ENCODE measurements at places on chromosomes 12 and 14. TPM values are rescaled to one million over a fixed set of nuclear protein-coding genes. Genes with fewer than 3 reads are reported as not detected.

DNA sequence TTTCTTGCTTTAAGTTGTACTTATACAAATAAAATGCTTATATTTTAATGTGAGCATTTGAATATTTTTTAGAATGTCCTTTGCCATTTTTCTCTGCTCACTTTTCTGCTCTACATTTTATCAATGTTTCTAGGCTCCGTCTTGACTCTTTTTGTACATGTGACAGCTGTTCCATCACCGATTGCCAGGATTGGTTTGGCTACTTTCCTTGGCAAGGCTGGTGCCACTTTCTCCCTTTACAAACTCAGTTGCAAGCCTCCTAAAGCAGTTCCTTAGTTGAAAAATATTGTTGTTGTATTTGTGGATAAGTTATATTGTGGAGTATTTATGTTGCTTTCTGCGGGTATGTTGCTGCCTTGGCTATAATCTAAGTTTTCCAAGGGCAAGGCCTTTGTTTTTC lies 63.4 kb downstream of the DACT1 start:
- H3K36me3 ChIP-seq = no peaks in the 10 kb centered on the region
- no peak overlapping the region for H3K4me3 ChIP-seq
- no peaks in the 10 kb centered on the region for H3K27me3 ChIP-seq

CIROP gene
- total RNA-seq = not detected

BDKRB1 gene
- total RNA-seq = 0.75 TPM

DNA sequence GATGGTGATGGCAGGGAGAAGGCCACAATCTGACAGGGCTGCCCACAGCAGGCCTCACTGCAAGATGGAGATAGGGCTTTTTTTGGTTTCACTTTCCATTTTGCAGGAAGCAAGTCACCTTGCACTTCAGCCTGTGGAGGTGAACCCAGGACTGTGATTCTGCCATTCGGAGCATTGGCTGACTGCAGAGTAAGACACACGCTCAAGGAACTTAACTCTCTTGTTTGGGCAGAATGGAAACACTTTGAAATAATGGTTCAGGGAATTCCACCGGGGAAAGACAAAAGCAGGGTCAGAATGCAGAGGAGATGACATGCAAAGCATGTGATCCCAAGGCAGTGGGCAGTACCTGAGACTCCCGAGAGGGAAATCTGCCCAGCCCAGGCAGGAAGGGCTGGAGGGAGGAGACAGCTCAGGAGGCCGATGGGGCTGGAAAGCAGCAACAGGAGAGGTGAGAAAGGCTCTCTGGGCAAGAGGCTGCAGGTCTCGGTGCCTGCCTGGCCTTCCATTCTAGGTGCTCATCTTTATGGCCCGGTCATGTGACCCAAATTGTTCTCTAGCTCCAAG lies 58.7 kb upstream of the PRMT8 start:
- no peaks in the 10 kb centered on the region for H3K36me3 ChIP-seq
- DNase-seq = no peak
- no peaks in the 10 kb centered on the region for H3K4me1 ChIP-seq
- no peaks in the 10 kb centered on the region for H3K27me3 ChIP-seq
- H3K4me3 ChIP-seq = no peak overlapping the region

DNA sequence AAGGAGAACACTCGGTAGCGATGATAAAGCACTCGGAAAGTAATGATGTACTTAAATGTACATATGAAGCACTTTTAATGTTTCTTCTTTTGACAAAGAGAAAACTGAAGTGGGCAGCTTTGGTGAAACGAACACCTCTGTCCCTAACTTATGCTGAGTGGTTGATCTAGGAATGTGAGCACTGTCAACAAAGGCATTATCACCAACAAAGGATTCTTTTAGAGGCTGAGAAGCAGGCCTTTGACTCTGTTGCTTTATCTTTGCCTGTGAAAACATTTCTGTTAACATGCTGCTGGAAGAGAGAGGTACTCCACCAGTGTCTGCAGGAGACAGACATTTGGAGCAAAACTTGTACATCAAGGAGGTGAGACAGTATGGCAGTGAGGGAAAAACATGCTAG lies 103.2 kb upstream of the VRK1 start:
- no peaks in the 10 kb centered on the region for H3K36me3 ChIP-seq
- H3K4me3 ChIP-seq = no peak overlapping the region
- H3K4me1 ChIP-seq = no peaks in the 10 kb centered on the region
- H3K27me3 ChIP-seq = no peaks in the 10 kb centered on the region
- DNase-seq = no peak
- H3K27ac ChIP-seq = no peak overlapping the region

- no peak for DNase-seq
- no peaks in the 10 kb centered on the region for H3K4me1 ChIP-seq
- no peaks in the 10 kb centered on the region for H3K27me3 ChIP-seq
- H3K27ac ChIP-seq = no peak overlapping the region
- H3K36me3 ChIP-seq = no peaks in the 10 kb centered on the region
- no peak overlapping the region for H3K4me3 ChIP-seq
Observed at GRCh38 chr12:91993287-91994017, 152.2 kb downstream of the BTG1 start.

- no peak overlapping the region for H3K4me3 ChIP-seq
- H3K36me3 ChIP-seq = no peaks in the 10 kb centered on the region
- no peak for DNase-seq
- H3K27ac ChIP-seq = peak overlapping the region; percentile 67
- no peaks in the 10 kb centered on the region for H3K4me1 ChIP-seq
Observed at GRCh38 chr12:102376181-102376747, 104.1 kb downstream of the IGF1 start.

GRCh38 chr12:60271816-60272215 lies 676.0 kb downstream of the SLC16A7 start:
- H3K4me3 ChIP-seq = no peak overlapping the region
- H3K4me1 ChIP-seq = no peaks in the 10 kb centered on the region
- no peaks in the 10 kb centered on the region for H3K36me3 ChIP-seq
- H3K27ac ChIP-seq = no peak overlapping the region

MYF6 gene
- 480 TPM for total RNA-seq

ALDH1L2 gene
- 3.1 TPM for total RNA-seq

DNA sequence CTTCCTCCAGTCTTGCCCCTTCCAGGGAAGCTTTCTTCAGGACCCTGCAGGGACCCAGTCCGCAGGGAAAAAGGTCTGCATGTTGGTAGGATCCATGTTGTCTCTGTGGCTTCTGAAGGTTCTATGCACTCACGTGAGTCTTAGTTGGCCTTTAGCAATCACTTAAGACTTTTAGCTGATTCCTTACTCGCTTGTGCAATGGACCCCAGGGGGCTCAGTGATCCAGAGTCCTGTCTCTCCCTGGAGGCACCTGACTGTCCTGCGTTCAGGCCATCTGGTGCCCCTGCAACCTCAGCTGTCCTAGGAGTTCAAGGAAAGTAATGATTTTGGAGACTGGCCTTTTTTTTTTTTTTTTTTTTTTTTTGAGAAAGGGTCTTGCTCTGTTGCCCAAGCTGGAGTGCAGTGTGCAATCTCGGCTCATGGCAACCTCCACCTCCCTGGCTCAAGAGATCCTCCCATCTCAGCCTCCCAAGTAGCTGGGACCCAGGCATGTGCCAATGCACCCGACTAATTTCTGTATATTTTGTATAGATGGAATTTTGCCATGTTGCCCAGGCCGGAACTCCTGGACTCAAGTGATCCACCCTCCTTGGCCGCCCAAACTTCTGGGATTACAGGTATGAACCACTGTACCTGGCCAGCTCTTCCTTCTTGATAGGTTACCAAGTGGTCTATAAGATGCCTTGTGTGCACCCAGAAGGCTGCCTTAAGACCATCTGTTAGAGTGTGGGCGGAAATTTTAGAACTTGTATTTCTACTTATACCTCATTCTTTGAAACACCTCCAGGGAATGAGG lies 4.6 kb downstream of the IFI27L2 start:
- H3K27ac ChIP-seq = no peak overlapping the region
- H3K36me3 ChIP-seq = no peaks in the 10 kb centered on the region
- peaks cover 6% of the 10 kb centered on the region for H3K27me3 ChIP-seq
- H3K4me3 ChIP-seq = no peak overlapping the region
- H3K4me1 ChIP-seq = no peaks in the 10 kb centered on the region
- no peak for DNase-seq

DNA sequence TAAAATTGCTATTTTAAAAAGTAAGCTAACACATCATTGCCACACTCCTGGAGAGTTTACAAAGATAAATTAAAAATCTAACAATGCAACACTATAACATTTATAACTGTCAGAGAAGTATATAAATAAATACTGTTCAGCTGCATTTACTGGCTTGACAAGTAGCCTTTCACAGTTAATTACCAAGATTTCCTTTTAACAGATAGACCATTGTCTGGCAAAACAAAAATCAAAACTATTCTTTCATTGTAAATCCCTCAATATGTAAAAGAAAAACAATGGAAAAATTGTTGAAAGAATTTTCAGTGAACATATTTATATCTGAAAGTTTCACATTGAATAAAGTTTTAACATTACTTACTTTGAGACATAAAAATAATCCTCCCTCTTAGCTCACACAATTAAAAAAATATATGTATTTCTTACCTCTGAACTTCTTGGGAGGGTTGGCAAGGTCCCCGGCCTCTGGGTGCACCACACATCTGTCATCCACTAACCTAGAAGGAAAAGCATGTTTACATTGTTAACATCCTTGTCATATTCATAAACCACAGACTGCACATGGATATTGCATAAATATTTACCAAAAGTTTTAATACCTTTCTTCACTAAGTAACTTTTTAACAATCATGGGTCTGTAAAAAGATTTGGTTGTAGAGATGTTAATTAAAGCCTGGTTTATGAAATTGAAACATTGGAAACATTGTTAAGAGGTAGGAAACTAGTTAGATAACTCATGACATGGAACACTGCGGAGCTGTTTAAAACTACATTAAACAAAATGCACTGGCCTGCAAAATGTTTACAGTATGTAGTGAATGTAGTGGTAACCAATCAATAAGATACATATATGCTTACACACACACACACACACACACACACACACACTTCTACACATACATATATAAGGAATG lies 43.0 kb downstream of the ITPR2 start:
- peaks cover 7% of the 10 kb centered on the region for H3K4me1 ChIP-seq
- no peaks in the 10 kb centered on the region for H3K36me3 ChIP-seq
- H3K27me3 ChIP-seq = no peaks in the 10 kb centered on the region
- no peak overlapping the region for H3K4me3 ChIP-seq
- H3K27ac ChIP-seq = no peak overlapping the region

- no peak for DNase-seq
- H3K27ac ChIP-seq = no peak overlapping the region
- H3K27me3 ChIP-seq = peaks cover 2% of the 10 kb centered on the region
Observed at GRCh38 chr12:112738531-112738930, 53.0 kb upstream of the RPH3A start.

OR4K14 gene
- total RNA-seq = not detected

DNA sequence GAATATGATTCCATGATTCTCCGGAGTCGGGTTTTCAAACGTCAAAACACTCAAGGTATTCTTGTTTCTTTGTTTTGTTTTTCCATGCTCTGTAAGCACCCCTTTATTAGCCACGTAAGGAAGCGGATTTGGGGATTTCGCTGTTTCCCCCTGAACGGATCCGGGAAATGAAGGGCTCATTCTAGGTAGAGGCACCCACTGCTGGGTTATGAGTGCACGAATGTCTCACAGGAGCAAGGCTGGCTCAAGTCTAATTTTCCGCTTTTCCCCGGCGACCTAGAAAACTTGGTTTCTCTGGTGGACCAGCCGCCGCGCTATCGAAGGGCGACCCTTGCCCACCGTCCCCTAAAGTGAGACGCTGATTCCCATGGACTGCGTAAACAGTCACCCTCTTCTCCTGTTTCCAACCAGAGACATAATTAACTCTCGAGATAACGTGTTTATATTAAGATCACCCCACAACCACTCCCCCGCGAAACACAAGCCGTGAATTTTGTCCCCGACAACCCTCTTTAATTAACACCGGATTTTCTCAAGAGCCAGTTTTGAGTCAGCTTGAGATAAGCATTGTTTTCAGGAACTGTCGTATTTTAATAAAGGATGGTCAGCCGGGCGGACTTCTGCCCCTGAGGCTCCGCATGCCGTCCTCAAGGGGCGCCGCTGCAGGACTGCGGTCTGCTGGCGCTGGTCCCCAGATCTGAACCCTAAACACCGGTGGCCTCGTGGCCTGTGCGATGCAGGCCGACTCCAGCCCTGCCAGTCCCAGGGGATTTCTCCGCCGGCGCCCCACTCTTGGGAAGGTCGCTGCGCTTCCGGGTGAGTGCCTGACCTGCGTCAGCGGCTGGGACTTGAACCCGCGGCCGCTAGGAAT lies 515 bp upstream of the ABCC9 start:
- DNase-seq = peak; percentile 71
- H3K4me3 ChIP-seq = peak overlapping the region; percentile 80
- H3K4me1 ChIP-seq = peaks cover 18% of the 10 kb centered on the region
- peak overlapping the region; percentile 94 for H3K27ac ChIP-seq

CISTR gene
- not detected for total RNA-seq

GRCh38 chr12:128339126-128339520 lies 72.2 kb downstream of the TMEM132C start:
- no peak overlapping the region for H3K4me3 ChIP-seq
- DNase-seq = no peak
- no peak overlapping the region for H3K27ac ChIP-seq
- no peaks in the 10 kb centered on the region for H3K36me3 ChIP-seq
- H3K4me1 ChIP-seq = no peaks in the 10 kb centered on the region

TMTC1 gene
- 45.8 TPM for total RNA-seq

GRCh38 chr14:103121121-103121845 lies 2.0 kb upstream of the TNFAIP2 start:
- no peak overlapping the region for H3K4me3 ChIP-seq
- H3K36me3 ChIP-seq = no peaks in the 10 kb centered on the region
- no peaks in the 10 kb centered on the region for H3K27me3 ChIP-seq
- H3K27ac ChIP-seq = peak overlapping the region; percentile 91
- peaks cover 49% of the 10 kb centered on the region for H3K4me1 ChIP-seq

NPAS3 gene
- total RNA-seq = 1.1 TPM

SLC39A2 gene
- not detected for total RNA-seq

GRCh38 chr12:9858135-9858534 lies 11.0 kb downstream of the CLEC2B start:
- no peak overlapping the region for H3K4me3 ChIP-seq
- no peaks in the 10 kb centered on the region for H3K27me3 ChIP-seq
- peaks cover 23% of the 10 kb centered on the region for H3K36me3 ChIP-seq
- no peak overlapping the region for H3K27ac ChIP-seq

- no peaks in the 10 kb centered on the region for H3K36me3 ChIP-seq
- H3K27me3 ChIP-seq = no peaks in the 10 kb centered on the region
- no peak overlapping the region for H3K4me3 ChIP-seq
- no peak overlapping the region for H3K27ac ChIP-seq
- peaks cover 3% of the 10 kb centered on the region for H3K4me1 ChIP-seq
Observed at GRCh38 chr12:115204957-115205754, 521.2 kb upstream of the TBX3 start.

CCDC197 gene
- total RNA-seq = 0.71 TPM

KRT79 gene
- not detected for total RNA-seq

GRCh38 chr14:84017495-84017894 lies 1512.4 kb upstream of the FLRT2 start:
- H3K4me1 ChIP-seq = no peaks in the 10 kb centered on the region
- H3K36me3 ChIP-seq = no peaks in the 10 kb centered on the region

All from psoas muscle (tissue), 8 donors.